ENCODE measurements at places on chromosomes 1 and 21. TPM values are rescaled to one million over a fixed set of nuclear protein-coding genes. Genes with fewer than 3 reads are reported as not detected.

RIMKLA gene
- total RNA-seq = 3.1 TPM

GLIS1 gene
- 0.63 TPM for total RNA-seq

MAP3K21 gene
- total RNA-seq = 1.8 TPM

CD2 gene
- 1.5 TPM for total RNA-seq

SLC6A17 gene
- 0.22 TPM for total RNA-seq

SLFNL1 gene
- 0.20 TPM for total RNA-seq

DNA sequence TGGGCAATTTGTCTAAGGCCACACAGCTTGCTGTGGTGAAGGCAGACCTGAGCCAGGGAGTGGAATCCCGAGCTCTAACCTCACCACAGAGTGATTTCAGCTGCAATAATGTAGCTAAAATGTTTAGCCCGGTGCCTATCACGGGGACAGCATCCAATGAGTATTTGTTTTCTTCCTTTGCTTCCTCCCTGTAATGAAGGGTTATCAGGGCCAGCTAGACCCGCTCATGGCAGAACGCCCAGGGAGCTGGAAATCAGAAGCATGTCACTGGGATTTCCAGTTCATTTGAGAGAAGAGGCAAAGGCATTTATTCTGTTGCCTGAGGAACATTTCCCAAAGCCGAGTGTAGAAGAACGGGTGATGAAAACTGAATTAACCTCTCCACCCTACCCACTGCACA, 183.1 kb downstream of the ZSCAN20 start:
- no peaks in the 10 kb centered on the region for H3K27me3 ChIP-seq
- DNase-seq = no peak
- no peak overlapping the region for H3K4me3 ChIP-seq
- H3K36me3 ChIP-seq = no peaks in the 10 kb centered on the region

DNA sequence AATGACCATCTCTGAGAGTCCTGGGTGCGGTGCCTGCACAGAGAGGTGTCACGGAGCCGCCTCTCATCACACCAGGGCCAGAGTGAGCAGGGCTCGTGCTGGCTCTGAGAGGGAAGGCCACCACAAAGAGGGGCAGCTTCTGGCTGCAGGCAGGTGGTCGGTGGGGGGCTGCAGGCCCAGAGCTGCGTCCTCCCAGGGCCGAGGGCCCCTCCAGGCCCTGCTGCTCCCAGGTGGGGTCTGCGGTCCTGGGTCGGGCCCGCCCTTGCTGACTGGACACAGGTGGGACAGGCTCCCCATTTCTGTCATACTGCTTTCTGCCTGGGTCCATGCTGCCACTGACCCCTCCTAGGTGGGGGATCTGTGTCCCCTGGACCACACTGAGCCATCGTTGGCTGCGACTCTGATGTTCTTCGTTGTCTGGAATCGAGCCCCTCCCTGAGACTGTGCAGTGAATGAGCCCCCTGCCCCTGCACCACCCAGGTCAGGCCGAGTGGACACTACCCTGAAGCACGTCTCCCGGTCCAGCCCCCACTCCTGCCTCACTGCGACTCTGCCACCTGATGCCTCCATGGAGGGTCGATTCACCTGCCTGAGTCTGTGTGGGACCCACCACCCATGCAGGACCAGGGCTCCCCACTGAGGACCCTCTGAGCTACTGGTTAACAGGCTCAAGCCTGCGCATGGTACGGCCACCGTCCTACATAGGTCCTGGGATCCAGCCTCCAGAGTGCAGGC, 332.0 kb upstream of the VAMP3 start:
- no peak for DNase-seq
- H3K27me3 ChIP-seq = no peaks in the 10 kb centered on the region
- H3K4me1 ChIP-seq = no peaks in the 10 kb centered on the region
- H3K27ac ChIP-seq = no peak overlapping the region
- H3K36me3 ChIP-seq = no peaks in the 10 kb centered on the region
- H3K4me3 ChIP-seq = no peak overlapping the region

DNA sequence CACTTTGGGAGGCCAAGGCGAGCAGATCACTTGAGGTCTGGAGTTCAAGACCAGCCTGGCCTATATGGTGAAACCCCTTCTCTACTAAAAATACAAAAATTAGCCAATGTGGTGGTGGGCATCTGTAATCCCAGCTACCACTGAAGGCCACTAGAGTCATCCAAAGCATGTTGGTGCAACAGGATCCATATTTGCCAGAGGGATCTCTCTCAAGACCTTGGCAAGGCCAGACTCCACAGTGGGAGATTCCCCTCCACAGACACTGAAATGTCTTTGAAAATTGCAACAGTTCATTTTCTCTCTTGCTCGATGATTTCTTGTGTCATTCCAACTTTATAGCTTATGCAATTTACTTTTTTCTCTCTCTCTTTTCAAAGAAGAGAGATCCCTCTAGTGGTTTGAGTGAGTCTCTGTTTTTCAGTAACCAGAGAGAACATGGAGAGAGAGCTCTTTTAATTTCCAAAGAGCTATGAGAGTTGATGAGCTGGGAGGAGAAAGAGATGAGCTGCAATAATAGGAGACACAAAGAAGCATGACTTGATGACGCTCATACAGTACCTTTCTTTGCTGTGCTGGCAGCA, 176.8 kb upstream of the USP25 start:
- H3K27me3 ChIP-seq = no peaks in the 10 kb centered on the region
- no peak for DNase-seq
- H3K36me3 ChIP-seq = no peaks in the 10 kb centered on the region
- H3K27ac ChIP-seq = no peak overlapping the region
- no peaks in the 10 kb centered on the region for H3K4me1 ChIP-seq

GRCh38 chr1:183270541-183271141, 84.6 kb downstream of the LAMC2 start:
- H3K4me1 ChIP-seq = peaks cover 37% of the 10 kb centered on the region
- peak overlapping the region; percentile 18 for H3K27ac ChIP-seq
- H3K36me3 ChIP-seq = no peaks in the 10 kb centered on the region
- no peak for DNase-seq
- no peaks in the 10 kb centered on the region for H3K27me3 ChIP-seq

- no peaks in the 10 kb centered on the region for H3K36me3 ChIP-seq
- no peaks in the 10 kb centered on the region for H3K27me3 ChIP-seq
- no peak for DNase-seq
- H3K4me3 ChIP-seq = peak overlapping the region; percentile 10
- peaks cover 2% of the 10 kb centered on the region for H3K4me1 ChIP-seq
Observed at GRCh38 chr1:156489166-156489934, 11.2 kb downstream of the MEF2D start.

DNA sequence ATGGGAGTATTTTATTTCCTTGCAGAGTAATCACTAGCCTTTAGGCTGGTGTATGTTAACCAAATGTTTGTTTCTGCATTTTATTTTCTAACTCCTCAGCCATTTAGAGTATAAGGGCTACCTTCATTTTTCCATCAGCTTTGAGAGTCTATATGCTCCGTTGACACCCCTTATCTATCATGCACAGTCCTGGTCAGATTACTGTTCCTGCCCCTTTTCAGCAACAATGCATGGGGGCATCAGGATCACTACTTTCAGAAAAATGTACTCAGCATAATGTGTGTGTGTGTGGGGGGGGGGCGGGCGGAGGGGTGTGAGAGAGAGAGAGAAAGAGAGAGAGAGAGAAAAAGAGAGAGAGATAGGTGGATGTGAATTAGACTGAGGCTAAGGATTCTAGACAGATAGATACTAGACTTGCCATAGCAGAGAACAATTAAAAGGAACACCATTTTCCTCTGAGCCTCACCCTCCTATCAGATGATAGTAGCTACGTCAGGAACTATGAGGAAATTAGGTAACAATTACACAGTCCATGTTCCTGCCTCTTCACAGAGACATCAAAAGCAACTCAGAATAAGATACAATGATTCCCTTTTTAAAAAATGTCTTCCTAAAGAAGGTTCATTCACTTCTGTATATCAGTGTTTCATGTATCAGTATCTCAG, 40.8 kb downstream of the FCER1A start:
- H3K4me3 ChIP-seq = no peak overlapping the region
- H3K4me1 ChIP-seq = no peaks in the 10 kb centered on the region
- no peaks in the 10 kb centered on the region for H3K27me3 ChIP-seq
- no peak for DNase-seq
- H3K27ac ChIP-seq = no peak overlapping the region
- no peaks in the 10 kb centered on the region for H3K36me3 ChIP-seq

DNA sequence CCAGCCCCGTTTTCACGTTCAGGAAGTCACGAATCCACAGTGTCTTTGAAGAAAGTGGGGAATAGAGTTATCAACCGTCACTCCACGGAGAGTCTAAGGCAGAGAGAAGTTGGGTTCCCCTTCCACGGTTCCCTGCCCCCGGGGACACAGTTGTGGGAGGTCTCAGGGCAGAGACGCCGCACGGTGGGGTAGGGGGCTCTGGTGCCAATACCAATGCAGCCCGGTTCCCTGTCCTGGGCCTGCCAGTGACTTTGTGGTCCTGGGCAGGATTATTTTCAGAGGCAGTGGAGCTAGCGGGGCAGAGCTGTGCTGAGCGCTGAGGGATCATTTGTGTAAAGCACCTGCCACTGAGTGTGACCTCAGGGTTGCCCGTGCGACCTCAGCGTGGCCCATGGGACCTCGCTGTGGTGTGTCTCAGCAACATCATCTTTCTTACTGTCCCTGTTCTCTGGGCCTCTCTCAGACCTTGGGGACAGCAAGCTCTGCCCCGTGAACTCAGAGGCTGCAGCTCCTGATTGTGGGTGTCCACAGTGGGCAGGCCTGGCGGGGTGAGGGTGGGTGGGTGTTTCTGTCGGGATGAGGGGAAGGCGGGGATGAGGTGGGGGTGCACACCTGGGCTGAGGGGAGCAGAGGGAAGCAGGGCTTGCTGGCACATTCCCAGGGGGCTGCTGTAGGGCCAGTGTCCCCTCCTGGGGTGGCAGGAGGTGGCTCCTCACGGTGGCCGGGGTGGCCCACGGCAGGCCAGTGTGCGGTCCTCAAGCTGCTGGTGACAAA, 65.2 kb downstream of the AGPAT3 start:
- no peaks in the 10 kb centered on the region for H3K36me3 ChIP-seq
- DNase-seq = no peak
- H3K27me3 ChIP-seq = no peaks in the 10 kb centered on the region
- H3K4me3 ChIP-seq = no peak overlapping the region

DNA sequence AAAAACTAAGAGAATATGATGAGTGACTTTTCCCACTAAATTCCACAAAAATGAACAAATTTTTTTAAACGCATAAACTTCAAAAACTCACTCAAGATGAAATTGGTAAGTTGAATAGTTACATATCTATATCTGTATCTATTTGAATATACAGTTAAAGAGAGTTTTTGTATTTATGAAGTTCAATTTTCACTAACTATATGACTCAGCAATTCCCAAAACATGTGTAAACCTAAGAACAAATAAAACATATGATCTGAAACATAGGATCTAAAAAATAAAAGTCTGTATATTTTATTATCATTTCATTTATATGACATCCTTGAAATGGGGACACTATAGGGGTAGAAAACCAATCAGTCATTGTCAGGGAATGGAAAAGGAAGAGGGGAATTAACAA, 105.7 kb upstream of the SNX7 start:
- H3K27me3 ChIP-seq = no peaks in the 10 kb centered on the region
- H3K36me3 ChIP-seq = no peaks in the 10 kb centered on the region
- no peaks in the 10 kb centered on the region for H3K4me1 ChIP-seq
- no peak overlapping the region for H3K27ac ChIP-seq
- DNase-seq = no peak
- H3K4me3 ChIP-seq = no peak overlapping the region

- peak overlapping the region; percentile 37 for H3K27ac ChIP-seq
- H3K27me3 ChIP-seq = no peaks in the 10 kb centered on the region
- no peaks in the 10 kb centered on the region for H3K36me3 ChIP-seq
- no peak overlapping the region for H3K4me3 ChIP-seq
- DNase-seq = no peak
Observed at GRCh38 chr1:218537122-218537913, 192.2 kb downstream of the TGFB2 start.

- no peak overlapping the region for H3K27ac ChIP-seq
- H3K27me3 ChIP-seq = peaks cover 9% of the 10 kb centered on the region
- no peak for DNase-seq
- H3K36me3 ChIP-seq = no peaks in the 10 kb centered on the region
Observed at GRCh38 chr1:223204424-223204823, 61.4 kb upstream of the TLR5 start.

Data from tibial nerve (tissue), 4 donors.